ENCODE measurements at places on chromosomes 1 and 21.

DNA sequence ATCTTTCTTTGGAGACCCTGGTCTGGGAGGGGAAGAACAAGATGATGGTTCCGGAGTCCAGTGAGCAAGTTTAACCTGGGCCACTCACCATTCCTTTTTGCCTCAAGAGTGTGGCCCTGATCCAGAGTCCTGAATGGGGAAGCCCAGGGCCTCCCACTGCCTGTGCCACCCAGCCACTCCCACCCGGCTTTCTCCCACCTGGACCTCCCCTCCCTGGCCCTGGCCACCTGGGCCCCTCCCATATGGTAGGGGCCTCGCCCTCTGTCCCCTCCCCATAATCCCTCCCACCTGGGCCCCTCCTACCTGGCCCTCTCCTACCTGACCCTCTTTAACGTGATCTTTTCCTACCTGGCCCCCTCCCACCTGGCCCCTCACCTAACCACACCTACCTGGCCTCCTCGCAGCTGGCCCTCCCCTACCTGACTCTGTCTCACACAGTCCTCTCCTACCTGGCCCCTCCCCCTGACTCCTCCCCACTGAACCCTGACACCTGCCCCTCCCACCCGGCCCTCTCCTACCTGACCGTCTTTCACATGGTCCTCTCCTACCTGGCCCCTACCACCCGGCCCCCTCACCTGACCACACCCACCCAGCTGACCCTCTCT is 220.7 kb upstream of the VAMP3 start:
- no peak for DNase-seq

DNA sequence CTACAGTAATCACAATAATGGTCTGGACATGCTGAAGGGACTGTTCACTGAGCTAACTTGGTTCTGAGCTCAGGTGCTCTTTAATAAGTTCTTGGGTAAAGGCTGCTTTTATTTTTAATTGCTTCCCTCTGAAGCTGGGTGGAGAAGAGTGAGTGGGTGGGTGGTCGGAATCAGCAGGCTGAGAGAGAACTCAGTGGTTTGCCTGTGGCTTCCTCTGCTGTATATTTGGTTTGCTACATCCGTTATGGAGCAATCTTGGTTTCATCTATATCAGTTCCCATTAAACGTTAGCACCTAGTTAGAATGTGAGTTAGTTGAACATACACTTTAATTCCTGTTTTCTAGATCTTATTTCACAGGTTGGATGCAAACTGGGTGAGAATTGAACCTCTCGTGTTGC is 23.3 kb downstream of the CNIH4 start:
- no peak for DNase-seq

DNA sequence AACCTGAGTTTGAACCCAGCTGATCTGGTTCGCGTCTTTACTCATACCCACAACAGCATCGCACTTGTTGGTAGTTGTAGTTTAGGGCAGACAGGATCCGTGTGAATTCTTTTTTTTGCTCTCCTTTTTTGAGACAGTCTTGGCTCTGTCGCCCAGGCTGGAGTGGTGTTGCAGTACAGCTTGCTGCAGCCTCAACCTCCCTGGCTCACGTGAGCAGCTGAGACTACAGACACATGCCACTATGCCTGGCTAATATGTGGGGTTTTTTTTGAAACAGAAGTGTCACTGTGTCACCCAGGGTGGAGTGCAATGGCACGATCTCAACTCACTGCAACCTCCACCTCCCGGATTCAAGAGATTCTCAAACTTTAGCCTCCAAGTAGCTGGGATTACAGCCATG is 7.9 kb downstream of the TAF13 start:
- no peak for DNase-seq

DNA sequence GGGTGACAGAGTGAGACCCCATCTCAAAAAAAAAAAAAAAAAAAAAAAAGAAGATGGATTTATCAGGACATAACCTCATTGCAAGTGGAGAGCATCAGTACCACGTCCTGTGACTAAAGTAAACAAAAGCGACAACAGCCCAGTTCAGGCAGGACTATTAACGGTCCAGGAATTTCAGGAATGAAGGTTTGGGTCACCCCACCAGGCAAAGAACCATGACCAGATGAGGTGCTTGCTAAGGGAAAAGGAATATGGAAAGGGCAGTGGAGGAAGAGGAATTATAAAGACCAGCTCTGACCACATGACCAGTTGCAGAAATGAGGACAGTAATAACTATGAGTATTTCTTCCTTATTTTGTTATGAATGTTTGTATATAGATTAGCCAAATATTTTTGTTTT is 35.4 kb upstream of the EIF4G3 start:
- no peak for DNase-seq

GRCh38 chr1:206953126-206953525 is 6.9 kb upstream of the PIGR start:
- no peak for DNase-seq

DNA sequence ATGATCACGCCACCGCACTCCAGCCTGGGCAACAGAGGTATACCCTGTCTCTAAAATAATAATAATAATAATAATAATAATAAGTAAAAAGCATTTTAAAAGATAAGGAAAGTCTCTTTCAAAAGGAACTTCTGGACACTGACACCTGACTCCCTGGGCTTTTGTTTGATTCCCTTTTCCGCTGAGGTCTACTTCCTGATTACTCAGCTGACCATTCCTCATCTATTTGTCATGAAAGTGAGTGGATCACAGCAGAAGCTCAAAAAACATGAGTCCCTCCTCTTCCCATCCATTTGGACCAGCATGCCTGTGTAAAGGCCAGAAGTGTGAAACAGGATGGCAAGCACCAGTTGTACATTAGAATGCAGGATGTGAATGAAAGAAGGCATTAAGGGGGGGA is 61.1 kb upstream of the FBXO28 start:
- no peak for DNase-seq

- no peak for DNase-seq
Measured at GRCh38 chr1:164635059-164635802, 76.2 kb downstream of the PBX1 start.

DNA sequence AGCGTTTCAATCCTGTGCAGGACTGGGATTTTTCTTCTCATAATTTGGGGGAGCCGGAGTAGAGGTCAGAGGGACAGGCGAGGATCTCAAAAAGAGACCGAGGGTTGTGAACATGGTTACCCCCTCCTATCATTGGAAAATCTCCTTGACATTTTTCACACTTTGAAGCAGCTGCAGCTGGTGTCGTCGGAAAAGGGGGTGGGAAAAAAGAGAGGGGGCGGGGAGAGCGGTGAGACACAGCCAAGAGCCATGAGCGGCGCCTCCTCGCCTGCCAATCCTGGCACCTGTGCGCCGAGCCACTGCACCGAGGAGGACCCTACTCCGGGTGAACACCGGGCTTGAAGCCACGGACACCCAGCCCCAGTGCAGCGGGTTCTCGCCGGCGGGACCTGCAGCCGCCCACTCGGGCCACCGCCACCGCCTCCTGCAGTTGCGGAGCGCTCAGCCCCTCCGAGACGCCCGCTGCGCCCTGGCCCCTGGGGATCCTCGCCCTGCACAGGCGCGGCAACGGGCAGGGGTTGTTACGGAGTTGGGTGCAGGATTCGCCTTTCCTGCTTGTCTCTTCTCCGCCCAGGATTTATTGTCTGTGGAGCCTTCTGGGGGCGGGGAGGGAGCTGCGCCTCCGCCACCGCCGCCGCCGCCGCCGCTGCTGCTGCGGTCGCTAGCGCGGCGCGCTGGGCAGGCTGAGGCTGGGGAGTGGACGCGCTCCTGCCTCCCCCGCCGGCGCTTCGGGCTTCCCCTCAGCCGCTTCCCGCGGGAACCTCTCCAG is at the start of gene LRRC7:
Gene LRRC7, plus strand, starts transcription at position 271 of the 769 bp plus-strand sequence. CDS start 718 bp downstream, outside the sequence.
- no peak for DNase-seq

DNA sequence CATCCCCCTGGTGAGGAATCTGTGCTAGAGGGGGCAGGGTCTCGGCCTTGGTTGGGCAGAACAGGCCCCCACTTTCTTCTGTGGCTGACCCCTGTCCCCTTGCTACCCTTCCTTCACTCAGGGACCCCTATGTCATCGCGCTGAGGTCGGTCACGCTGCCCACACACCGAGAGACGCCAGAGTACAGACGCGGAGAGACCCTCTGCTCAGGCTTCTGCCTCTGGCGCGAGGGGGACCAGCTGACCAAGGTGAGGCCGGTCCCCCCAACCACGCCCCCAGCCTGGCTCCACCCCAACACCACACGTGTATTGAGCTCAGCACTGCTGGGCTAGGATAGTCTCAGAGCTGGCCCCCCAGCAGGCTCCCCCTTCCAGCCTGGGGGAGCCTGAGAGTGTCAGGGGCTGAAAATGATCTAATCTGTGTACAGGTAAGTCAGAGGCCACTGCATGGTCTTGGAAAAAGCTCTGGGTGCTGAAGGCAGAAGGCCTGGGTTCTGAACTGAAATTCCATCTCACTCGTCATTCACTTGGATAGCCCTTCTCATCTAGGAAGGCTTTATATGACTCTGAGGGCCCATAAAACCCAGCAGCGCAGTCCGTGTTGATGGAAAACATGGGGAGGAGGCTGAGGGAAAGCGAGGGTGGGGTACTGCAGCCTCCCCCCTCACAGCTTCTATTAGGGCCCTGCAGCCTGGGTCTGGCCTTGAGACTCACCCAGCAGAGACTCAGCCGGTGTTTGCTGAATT is 15.3 kb downstream of the FAM151A start:
- no peak for DNase-seq

- no peak for DNase-seq
Measured at GRCh38 chr1:228155596-228156514, 6.1 kb downstream of the GJC2 start.

DNA sequence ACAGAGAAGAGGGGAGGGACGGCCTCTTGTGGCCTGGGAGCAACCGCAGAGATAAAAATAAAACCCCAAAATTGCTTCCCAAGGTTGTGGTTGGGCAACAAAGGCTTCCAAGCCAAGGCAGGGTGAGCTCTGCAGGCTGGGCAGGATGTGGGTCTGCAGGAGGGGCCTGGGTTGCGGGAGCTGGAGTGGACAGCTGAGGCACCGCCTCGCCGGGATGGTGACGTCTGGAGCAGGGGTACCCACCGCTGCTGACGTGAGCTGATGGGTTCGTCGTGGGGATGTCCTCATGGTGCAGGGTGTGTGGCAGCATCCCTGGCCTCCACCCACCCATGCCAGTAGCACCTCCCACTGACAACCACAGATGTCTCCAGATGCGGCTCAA is 3.7 kb downstream of the AURKAIP1 start:
- DNase-seq, result no peak

DNA sequence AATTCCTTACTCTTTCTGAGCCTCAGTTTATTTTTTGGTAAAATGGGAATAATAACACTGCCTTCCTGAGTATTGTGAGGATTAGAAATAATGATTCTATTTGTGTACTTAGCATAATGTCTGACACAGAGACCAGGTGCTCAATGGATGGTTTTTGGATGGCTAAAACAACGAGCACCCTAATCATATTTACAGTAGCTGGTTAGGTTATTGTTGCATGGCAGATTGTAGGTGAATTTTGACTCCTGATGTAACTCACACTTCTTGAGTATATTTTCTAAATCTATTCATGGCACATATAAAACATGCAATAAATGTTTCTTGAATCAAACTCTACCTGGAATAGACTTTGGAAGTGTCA is 11.9 kb upstream of the DUSP10 start:
- no peak for DNase-seq

DNA sequence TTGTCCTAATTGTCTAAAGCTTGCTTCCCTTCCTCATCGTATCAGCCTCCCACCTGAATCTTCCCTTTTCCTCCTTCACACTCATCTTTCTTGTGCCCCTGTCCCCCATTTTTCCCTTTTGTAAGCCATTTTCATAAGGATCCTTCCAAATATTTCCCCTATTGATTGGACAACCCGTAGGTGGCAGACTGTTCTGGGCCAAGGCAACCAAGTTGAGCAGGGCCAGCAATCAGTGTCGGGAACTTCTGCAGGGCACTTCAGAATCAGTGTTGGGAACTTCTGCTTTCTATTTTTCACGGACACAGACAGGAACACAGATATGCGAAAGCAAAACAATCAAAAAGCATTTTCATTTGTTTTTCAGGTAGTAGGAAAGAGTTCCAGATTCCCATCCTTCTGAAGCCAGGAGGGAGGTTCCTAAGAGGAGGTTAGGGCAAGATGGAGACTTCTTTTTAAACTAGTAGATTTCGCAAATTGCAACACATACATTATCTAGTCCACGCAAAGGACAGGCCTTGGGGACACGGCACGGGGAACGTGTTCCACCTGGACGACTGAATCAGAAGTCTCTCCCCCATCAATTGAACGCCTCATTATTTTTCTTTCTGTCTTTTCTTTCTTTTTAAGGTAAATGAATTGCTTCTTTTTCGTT is 691 bp upstream of the MPZL1 start:
- no peak for DNase-seq

- DNase-seq, result no peak
Measured at GRCh38 chr1:246558041-246558440, 8.0 kb downstream of the TFB2M start.

- DNase-seq, result no peak
Measured at GRCh38 chr1:47180603-47181094, 9.2 kb downstream of the PDZK1IP1 start.

- no peak for DNase-seq
Measured at GRCh38 chr1:49622877-49623276, 400.9 kb downstream of the AGBL4 start.

- DNase-seq, result no peak
Measured at GRCh38 chr1:100034470-100034869, 64.7 kb downstream of the SLC35A3 start.

DNA sequence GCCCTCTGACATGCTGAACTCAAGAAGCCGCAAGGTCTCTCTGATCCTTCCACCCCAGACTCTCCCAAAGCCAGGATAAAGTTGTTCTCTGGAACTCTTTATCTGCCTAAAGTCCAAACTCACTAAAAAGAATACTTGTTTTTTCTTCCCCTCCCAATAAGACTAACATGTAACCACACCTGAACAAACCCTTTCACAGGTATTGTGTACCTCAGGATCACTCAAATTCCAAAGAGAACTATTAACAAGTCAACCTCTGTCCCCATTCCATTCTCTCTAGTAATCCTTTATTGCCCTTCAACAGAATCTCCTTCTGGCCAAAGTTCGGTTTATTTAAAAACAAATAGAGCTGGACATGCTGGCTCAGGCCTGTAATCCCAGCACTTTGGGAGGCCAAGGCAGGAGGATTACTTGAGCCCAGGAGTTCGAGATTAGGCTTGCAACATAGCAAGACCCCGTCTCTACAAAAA is 4.1 kb upstream of the TOE1 start:
- DNase-seq, result no peak

DNA sequence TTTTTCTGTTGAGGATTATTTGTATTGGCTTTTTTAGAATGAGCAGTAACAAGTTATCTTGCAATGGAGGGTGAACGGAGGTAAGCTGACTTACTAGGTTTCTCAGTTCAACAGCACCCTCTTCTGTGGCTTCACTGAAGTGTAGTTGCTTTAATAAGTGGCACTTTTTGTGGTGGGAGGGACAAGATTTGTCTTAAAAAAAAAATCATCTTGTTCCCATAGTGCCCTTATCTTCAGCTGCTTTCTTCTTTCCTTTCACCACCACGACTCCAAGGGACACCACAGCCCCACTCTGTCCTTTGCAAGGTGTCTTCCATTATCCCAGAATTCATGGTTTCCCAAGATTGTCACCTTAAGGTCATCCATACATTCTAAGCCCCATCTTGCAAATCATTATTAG is 92.9 kb downstream of the PIGK start:
- DNase-seq, result peak; percentile 26

DNA sequence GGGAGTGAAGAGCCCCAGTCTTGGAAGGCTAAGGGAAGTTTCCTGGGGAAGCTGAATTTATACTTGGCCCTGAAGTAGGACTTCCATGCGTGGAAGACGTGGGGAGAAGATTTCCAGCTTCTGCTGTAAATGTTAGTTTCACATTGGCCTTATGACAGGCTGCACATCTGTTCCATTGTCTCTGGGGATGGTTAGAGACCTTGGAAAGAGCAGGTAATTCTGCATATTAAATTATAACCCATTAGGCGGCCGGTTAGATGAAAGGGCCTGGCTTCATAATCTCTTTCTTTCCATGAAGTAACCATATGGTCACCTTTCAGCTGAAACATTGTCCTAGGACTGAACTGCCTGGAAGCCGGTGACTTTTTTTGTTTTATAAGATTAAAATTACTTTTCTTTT is 37.5 kb downstream of the DPT start:
- DNase-seq, result no peak
